Astrocyte (in vitro differentiated cells and primary cell): ENCODE measurements at places on chromosomes 7 and 10. TPM values are rescaled to one million over a fixed set of nuclear protein-coding genes. Genes with fewer than 3 reads are reported as not detected.

MPP7 gene
- total RNA-seq, result 6.9 and 7.1 TPM in 2 replicates

NEURL1 gene
- 1.4 and 1.5 TPM in 2 replicates for total RNA-seq

IGFBP1 gene
- not detected in 2 replicates for total RNA-seq

C10orf62 gene
- total RNA-seq, result not detected in 2 replicates

CPED1 gene
- 6.0 and 6.1 TPM in 2 replicates for total RNA-seq

FZD1 gene
- total RNA-seq, result 5.4 and 6.8 TPM in 2 replicates

ARHGEF5 gene
- 9.3 and 10.5 TPM in 2 replicates for total RNA-seq

DNA sequence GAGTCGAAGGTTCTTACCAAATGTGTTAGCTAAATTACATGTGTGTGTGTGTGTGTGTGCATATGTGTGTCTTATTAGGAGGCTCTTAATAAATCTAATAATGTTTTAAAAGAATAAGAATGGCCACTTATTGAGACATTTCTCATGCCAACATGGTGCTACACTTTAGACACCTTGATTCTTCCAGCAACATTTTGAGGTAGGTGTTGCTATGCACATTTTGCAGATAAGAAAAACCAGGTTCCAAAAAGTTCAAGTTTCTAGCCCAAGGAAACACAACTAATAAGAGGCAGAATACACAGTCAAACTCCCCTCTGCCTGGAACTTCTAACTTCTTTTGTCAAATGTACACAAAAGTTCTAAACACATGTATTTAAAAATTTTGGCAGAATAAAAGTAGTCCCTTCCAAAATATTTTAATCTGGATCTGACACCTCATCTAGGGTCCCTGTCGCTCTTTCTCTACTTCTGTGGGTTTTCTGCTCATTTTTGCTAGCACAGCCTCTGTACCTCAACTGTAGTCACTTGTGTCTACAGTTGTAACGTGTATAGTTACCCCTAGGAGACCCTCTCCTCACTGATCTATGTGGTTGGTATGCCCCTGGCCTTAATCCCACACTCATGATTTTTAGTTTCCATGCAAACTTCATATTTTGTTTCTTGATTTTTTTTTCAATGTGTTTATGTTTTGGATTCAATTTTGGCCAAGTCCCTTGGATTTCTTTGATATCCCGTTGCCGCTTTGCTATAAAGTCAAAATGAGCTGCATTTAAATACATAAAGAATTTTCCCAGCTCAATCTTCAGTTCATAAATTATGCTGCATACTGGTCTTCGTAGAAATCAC is 4.3 kb downstream of the ANKRD1 start:
- no peak for DNase-seq

DNA sequence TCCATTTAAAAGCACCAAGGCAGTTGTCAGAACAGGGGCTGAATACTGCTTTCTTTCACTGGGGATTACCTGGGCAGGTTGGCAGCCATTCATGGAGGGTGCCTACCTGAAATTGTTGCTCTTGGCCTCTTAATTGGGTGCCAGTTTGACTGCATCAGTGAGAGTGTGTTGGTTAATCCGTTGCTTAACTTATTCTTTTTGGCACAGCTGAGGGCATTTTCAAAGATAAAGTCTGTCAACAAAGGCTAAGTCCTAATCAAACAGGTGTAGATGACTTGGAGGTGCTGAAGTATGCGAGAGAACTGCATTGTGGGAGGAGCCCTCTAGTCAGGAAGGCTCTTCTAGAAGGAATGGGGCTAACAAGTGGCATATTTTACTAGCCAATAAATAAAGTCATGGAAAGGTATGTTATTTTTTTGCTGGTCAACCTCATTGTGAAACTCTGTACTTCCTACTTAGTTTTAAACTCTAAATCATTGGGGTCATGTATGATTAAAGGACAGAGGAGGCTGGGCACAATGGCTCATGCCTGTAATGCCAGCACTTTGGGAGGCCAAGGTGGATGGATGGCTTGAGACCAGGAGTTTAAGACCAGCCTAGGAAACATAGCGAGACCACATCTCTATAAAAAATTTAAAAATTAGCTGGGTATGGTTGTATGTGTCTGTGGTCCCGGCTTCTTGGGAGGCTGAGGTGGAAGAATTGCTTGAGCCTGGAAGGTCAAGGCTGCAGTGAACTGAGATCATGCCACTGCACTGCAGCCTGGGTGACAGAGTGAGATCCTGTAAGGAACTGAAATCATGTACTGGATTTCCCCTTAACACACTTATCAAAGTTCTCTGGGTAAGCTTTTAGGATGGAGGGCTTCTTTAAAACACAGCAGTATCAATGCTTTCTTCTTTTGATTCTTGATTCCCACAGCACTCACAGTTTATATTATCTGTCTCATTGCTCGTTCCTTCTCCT is 134.1 kb downstream of the LRMDA start:
- DNase-seq, result no peak

GRCh38 chr10:31942892-31943291 is 14.3 kb upstream of the ARHGAP12 start:
- no peak for DNase-seq

- DNase-seq, result no peak
These were observed 92.0 kb upstream of the CALN1 start for GRCh38 chr7:72504061-72504706.

DNA sequence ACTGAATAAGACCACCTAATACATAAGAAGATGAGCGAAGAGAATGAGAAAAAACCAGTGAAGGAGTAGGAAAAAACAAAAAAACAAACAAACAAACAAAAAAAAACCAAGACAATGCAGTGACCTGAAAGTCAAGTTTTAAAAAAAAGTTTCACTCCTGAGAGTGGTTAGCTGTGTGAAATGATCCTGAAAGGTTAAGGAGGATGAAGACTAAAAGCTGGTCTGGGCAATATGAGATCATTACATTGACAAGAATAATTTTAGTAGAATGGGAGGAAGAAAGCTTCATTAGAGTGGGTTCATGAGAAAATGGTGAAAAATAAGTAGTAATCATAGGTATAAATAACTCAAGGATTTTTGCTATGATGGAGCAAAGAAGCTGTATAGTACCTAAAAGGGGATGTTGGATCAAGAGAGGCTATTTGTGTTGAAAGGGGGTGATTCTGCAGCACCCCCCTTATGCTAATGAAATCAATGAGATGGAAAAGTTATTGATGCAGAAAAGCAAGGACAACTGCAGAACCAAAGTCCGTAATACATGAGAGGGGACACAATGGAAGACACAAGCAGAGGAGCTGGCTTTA is 80.2 kb downstream of the KMT2C start:
- DNase-seq, result no peak

DNA sequence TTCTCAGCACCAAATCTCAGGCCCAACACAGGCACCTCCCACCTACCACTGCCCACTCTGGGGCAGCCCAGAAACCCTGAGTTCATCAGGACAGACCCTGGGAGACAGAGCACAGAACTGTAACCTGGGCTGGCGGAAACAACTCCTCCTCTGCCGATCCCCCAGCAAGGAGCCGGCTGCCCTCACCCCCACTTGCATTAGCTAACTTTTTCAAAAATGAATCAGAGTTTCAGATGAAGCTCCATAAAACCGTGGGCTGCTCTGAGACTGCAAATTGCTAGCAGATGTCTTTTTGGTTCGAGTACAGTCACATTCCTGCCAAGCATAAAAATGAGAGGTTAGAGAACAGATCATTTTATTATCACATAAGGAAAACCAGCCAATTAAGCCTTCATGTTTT is 93.4 kb upstream of the PARD3 start:
- peak; percentile 67 for DNase-seq

DNA sequence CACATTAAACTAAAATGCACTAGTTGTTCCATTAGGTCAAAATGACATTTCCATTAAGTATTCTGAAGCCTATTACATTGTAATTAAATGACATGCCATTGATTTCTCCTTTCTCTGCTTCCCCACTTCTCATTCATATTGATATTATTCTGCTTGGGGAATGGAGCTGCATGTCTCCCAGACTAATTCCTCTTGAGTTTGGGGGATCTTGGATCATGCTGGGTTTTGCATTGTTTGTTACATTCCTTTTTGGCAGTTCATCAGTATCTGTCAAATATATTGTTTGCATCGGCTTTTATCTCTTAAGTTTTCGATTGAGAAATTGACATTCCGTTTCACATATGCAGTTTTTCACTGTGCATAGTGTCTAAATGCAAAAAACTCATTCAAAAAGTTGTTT is 65.1 kb upstream of the CYP26C1 start:
- DNase-seq, result no peak

- no peak for DNase-seq
These were observed 404.1 kb downstream of the KCNMA1 start for GRCh38 chr10:77233466-77233865.

DNA sequence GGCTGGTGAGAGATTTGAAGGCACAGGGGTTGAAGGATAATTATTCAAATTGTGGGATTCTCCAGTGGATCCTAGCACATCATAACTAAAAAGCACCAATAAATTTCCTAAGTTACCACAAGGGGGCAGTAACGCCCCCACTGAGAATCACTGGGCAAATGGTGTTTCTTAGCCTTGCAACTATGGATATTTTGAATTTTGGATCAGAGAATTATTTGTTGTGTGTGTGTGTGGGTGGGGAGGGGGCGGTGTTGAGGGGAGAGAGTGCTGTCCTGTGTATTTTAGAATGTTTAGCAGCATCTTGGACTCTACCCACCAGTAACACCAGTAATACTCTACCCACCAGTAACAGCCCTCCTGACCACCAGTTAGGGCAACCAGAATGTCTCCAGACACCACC is 63.3 kb upstream of the PRKG1 start:
- DNase-seq, result no peak

DNA sequence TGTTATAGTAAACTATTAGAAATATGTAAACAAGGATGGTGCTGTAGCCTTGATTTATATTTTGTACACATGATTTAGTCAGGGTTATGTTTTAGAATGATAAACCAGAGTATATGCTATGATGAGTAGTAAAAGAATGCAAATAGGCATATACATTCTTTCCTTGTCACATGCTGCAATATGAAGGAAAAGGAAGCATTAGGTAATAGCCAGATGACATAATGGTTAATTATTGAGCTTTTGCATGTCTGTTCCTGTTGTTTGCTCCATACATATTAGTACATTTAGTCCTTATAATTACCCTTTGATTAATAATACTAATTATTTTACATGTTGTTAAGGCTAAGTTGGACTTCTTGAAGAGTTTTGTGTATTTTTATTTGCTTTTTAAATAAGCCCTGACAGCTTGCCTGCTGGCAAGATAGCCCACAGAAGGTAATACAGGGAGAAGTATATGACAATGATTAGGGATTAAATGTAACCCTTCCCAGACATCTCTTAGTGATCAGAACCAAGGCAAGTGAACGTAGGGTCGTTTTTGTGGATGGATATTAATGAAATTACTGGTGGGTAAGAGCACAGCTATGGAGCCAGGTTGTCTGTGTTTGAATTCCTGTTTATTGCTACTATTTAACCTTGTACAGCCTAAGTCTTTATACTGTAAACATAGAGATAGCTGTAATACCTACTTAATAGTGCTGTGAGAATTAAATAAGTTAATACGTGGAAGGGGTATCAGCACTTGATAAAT is 68.4 kb downstream of the PHTF2 start:
- peak; percentile 57 for DNase-seq

- DNase-seq, result peak; percentile 56
These were observed at the start of gene PCLO for GRCh38 chr7:83162402-83163256. Gene PCLO (minus strand): TSS chr7:83162884. CDS start chr7:83162592, 292 bp downstream.

DNA sequence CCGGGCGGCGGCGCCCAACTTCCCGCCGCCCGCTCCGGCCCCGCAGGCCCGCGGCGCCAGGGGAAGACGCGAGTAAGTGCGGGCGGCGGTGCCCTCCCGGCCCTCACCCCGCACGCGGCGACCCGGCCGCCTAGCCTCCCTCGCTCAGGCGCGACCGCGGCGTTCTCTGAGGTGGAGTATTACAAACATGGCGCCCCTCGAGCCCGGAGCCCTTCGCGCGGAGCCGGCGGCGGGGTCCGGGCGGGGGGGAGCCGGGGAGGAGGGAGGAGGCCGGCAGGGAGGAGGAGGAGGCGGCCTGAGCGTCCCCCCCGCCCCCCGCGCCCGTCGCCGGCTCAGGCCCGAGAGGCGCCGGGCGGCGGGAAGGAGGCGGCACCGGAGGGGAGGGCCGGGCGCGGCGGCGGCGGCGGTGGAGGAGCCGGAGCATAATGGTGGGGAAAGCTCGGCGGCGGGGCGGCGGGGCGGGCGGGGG is at the start of gene ZMYND11:
ZMYND11 (plus strand) TSS at position 324 of the 469 bp plus-strand sequence. CDS start 44,558 bp downstream, outside the sequence.
- peak; percentile 39 for DNase-seq
